ENCODE measurements at places on chromosomes 12 and 14. TPM values are rescaled to one million over a fixed set of nuclear protein-coding genes. Genes with fewer than 3 reads are reported as not detected.
A peak's percentile ranks its signal among the peaks of the same experiment; 100 is the strongest.

DNA sequence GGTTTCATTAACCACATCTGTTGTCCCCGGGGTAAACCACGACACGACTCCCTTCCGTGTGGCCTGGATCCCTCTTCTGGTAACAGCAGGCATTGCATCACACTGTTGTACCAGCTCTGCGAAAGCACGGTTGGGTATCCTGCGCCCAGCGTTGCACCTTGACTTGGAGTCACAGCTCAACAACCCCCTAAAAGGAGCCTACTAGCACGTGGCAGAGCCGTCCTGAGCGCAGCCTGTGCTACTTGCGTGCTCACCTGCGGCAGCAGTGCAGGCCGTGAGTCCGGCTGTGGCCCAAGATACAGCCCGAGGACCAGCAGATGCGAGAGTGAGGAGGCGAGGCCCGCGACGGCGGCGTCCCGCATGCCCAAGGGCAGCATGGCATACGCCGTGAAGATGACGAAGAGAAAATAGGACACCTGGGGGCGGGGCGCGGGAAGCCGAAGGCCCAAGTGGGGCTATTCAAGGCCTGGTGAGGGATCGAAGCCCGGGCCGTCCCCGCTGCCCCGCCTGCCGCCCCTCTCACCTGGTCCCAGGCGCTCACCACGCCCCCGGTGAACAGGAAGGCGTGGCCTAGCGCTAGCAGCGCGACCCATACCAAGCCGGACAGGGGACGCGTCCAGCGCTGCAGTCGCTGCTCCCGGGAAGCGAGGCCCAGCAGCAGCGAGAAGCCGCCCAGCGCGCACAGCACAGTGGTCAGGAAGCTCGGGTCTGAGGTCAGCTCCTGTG is 2.4 kb downstream of the ADCY4 start:
- no peak overlapping the region for H3K27ac ChIP-seq
- DNase-seq, result peak; percentile 59
- peak overlapping the region; percentile 73 for H3K4me3 ChIP-seq
- no peaks in the 10 kb centered on the region for H3K36me3 ChIP-seq
- peaks cover 11% of the 10 kb centered on the region for H3K4me1 ChIP-seq
- H3K27me3 ChIP-seq, result peaks cover 72% of the 10 kb centered on the region

The C12orf54 gene
- not detected for total RNA-seq

The MCRS1 gene
- total RNA-seq, result 89.6 TPM

DNA sequence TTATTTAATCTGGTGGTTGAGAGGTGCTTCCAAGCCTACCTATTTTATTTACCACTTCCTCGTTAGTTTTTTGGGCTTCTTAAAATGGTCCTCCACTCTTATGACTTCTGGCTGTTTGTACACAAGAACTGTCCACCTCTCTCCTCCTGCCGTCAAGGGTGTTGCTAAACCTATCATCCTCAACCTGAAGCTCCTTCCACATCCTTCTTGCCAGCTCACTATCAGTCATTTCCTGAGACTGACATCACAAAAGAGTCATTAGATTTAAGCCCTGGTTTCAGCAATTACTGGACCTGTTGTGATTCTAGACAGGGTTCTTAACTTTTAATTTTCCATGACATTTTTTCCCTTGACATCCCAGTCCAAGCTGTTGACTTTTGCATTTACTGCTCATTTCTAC is 91.9 kb downstream of the BICD1 start:
- peaks cover 34% of the 10 kb centered on the region for H3K4me1 ChIP-seq
- H3K36me3 ChIP-seq, result peaks cover 47% of the 10 kb centered on the region
- H3K4me3 ChIP-seq, result no peak overlapping the region
- no peaks in the 10 kb centered on the region for H3K27me3 ChIP-seq
- peak overlapping the region; percentile 70 for H3K27ac ChIP-seq
